ENCODE measurements at places on chromosomes 13 and 19. TPM values are rescaled to one million over a fixed set of nuclear protein-coding genes. Genes with fewer than 3 reads are reported as not detected.

DNA sequence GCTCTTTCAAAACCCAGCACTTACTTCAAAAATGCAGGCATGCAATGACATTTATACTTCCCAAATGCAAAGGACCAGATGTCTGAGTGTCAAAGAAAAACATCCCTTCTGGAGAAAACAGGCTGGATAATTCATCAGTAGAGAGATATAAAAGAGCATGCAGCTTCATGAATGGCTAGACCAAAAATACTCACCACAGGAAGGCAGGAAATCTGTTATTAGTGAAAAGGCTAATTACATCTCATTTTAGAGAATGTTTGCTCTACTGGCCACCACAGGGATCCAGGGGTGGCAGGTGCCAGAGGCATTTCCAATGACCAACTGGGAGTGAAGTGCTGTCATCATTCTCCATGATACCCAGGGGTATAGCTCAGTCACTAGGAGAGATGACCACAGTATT lies 106.5 kb downstream of the LHFPL6 start:
- DNase-seq = no peak

DNA sequence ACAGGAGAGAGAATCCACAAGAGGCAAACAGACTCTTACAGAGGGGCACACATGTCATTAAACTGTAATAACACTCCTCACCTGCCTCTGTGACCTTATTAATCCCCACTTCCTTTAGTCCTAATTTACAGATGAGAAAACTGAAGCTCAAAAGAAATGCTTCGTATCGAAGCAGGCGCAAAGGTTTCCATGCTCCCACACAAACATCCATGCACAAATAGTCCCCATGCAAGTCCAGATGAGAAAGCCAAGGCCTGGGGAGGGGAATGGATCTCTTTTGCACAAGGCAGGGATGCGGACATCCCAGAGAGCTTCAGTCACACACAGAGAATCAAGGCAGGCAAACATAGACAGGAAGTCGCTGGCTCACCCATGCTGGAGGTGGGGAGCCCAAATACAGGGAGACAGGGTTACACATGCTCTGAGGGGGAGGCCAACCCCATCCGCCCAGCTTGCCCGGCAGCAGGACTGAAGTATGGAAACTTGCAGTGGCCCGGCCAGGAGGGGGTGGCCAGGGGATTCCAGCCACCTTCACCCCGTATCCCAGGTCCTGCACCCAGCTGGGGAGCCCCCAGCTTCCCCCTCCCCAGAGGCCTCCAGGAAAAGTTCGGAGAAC lies 468 bp downstream of the S1PR5 start:
- DNase-seq = no peak

GRCh38 chr13:30421093-30422053 lies 920 bp upstream of the UBE2L5 start:
- DNase-seq = peak; percentile 81

DNA sequence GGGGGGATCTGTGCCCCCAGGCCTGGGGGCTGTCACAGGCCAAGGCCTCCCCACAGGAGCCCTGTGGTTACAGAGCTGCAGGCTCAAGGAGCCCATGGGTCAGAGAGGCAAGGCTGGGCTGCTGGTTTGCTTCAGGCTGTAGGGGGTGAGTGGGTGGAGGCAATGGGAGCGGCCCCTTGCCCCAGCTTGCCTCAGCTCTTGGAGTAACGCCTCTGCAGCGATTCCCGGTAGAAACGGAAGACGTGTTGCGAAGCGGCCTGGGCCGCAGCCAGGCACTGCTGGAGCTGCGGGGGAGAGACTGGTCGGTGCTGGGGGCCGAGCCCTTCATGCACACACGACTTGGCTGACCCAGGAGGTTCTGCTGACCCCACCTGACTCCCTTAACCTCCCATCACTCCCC lies 10.1 kb downstream of the TMEM91 start:
- DNase-seq = no peak

DNA sequence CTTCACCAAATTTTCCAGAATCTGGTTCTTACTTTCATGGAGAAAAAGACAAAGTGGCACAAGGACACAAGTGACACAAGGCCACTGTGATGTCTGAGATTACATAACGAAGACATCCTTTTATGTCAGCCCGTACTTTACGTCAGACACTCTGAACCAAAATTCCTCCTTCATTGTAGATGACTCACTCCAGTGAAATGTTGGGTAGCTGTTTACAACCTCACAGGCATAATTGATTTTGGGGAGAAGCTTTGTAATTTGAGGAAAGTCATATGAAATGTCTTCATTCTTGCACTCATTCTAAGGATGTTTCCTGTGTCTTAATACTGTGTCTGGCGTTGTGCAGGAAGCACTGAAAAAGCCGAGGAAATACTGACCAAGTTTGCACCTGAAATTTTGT lies 20.0 kb upstream of the LGALS14 start:
- no peak for DNase-seq

GRCh38 chr13:21826214-21827015 lies 155.5 kb downstream of the FGF9 start:
- DNase-seq = no peak

DNA sequence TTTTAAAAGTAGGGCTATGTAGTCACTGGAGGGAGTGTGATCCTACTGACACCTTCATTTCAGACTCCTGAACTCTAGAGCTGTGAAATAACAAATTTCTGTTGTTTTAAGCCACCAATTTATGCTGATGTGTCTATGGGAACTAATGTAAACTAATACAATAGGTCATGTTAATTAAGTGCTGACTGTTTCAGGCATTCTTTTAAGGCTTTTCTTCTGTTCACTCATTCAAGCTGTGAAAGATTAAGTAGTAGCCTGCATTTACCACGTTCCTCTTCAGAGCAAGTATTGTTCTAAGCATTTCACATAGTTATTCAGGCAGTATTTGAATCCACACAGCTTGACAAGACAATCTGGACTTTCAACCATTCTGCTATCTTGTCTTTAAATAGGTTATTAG lies 1135.0 kb downstream of the SLITRK1 start:
- no peak for DNase-seq

DNA sequence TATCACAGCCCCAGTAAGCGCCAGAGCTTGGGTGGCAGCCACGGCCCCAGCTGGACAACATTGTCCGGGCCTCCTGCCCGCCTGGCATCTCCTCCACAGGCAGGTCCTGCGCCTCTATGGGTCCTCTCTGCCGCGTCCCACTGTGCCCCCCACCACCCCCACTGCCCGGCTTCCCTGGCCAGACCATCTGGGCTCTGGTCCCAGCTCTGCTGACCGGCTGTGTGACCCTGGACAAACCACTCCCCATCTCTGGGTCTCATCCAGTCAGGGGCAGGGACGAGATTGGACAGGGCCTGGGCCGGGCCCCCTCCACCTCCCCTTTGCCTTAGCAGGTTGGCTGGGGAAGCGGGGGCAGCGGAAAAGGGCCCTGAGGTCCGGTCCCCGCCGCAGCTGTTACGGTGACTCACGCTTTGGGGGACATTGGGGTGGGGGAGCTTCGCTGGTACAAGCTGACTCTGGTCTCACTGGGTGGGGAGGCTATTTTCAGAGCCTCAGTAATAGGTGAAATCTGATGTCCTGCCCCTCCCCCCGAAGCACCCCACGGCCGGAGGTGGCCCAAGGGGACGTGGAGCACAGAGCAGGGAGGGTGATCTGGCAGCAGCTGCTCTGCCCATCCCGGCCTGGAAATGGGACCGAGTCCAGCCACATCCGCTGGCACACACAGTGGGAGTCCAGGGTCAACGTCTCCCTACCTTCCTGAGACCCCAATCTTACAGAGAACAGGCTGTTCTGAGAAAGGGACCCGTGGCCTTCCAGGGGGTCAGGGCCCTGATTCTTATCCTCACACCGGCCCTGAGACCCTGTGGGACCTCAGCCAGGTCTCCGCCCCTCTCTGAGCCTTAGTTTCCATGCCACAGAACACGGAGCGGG lies 9.1 kb downstream of the NFIC start:
- DNase-seq = peak; percentile 83

DNA sequence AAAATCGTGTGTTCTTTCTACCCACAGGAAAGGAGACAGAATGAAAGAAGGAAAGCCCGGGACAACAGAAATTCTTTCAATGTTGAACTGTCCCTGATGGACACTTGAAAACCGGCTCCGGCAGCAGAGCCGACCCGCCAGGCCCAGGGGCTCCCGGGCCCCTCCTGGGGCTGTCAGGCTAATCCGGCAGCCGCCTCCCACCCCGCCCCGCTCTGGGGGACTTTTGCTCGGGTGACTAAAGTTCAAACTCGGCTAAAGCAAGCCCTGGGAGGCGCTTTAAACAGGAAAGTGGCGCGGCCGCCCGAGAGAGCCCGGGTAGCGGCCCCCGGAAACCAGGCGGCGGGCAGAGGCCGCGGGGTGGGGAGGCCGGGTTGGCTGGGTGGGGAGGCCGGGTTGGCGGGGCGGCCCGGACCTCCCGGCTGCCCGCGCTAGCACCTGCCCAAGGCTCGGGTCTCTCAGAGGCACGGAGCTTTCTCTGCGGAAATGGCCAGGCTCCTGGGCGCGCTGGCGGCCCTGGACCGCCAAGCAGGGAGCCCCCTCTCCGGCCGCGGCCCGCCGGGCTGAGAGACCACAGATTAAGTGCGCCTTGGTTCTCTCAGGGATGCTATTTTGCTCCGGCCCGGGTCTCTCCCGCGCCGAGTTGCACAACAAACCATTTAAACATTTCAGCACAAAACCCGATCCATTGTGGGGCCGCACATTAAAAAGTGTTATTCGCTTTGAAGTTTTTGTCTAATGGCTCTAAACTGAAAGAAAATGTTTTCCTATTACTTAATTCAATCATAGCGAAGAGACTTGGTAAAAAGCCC lies 2.6 kb upstream of the GSX1 start:
- DNase-seq = no peak

DNA sequence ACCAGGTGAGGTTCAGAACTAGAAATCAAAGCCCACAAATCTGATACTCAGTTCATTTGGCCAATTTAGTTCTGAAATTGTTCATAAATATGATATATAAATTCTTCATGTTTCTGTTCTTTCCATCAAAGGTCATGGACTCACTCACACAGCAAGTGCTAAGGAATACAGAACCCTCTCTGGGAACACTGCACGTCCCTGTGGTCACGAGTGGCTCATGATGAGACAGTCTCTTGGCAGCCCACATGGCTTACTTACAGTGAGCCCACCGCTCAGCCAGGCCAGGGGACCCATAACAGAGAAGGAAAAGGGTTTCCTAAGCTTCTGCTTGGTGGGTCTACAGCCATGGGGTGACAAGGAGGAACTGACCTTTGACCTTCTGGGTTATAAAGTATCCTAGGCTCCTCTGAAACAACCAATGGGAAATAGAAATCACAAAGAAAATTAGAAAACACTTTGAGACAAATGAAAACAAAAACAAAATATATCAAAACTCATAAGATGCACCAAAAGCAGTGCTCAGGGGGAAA lies 67.4 kb downstream of the CDADC1 start:
- DNase-seq = no peak

GRCh38 chr19:55273978-55274707 lies 5.8 kb downstream of the HSPBP1 start:
- no peak for DNase-seq

DNA sequence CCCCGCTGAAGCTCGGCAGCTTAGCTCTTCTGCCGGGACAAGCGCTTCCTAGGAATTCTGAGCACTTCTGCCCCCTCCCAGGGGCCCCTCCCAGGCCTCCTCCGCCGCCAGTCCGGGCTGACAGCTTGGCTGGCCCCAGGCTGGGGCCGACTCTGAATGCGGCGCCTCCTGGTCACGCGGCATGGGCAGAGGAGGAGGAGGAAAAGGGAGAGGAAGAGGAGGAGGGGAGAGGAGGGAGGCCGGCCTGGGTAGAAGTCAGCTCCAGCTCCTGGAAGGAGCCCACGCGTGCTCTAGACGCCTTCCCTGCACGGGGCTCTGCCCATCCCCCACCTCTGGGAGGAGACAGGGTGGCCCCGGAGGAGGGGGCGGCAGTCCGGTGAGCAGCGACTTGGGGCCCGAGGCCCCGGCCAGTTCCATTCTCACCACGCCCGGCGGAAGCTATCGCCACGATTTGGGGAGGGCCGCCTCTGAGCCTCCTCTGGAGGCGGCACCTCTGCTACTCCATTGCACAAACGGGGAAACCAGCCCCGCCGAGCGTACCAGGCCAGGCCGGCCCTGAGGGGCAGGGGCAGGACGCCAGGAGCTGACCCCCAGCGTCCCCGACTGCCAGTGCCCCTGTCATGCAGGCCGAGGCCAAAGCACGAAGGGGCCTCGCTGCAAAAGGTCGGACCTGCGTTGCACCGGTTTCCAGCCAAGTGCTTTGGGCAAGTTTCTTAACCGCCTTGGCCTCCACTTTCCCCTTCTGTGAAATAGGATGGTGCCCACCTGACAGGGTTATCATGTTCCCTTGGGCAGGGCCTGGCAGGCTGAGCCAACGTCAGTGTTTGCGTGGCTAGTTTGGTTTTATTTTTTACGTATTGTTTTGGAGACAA lies 31.6 kb downstream of the CCNE1 start:
- no peak for DNase-seq

- no peak for DNase-seq
These were observed at the start of gene BRSK1 for GRCh38 chr19:55283548-55284377. TSS of gene BRSK1 (plus strand) at chr19:55283997. CDS start at chr19:55284443, 446 bp downstream.

- no peak for DNase-seq
These were observed 1662.6 kb upstream of the MIR17HG start for GRCh38 chr13:89684896-89685295.

GRCh38 chr19:46901701-46902401 lies 41.1 kb downstream of the ARHGAP35 start:
- peak; percentile 15 for DNase-seq

DNA sequence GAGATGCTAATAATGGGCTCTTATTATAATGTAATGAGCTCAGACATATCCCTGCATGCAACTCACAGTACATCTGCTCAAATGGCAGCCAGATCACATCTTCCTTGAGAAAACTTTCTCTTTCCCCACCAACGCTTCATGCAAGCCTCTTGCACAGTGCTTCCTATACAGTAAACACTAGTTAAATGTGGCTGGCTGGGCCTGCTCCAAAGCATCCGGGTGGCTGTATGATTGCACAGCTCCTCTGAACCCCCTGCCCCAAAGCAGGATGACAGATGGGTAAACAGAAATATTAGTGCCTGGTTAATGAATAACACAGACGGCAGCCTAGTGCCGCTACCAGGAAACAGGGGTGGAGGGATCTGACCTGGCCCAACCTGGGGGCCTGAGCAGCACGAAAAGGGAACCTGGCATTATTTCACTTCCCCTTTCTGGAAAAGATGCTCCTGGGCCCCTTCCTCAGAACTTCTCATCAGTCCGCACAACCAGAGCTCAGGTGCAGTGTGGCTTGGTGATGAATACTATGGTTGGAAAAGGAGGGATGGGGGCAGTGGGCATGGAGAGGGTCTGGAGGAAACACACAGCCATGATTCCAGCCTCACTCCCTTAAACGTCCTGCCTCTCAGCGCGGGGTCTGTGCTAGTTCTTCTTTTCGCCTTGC lies 10.8 kb downstream of the FFAR2 start:
- peak; percentile 22 for DNase-seq

- DNase-seq = no peak
These were observed 17.0 kb upstream of the SACS start for GRCh38 chr13:23450340-23451046.

GRCh38 chr19:46063201-46063600 lies 22.4 kb upstream of the IGFL4 start:
- no peak for DNase-seq

GRCh38 chr19:3512562-3513228 lies 6.6 kb downstream of the FZR1 start:
- DNase-seq = no peak

Gene ITGBL1
- 9.9 TPM for total RNA-seq

Gene RYR1
- not detected for total RNA-seq

Gene SEMA6B
- 166 TPM for total RNA-seq

Gene GZMM
- total RNA-seq = not detected

Gene EPS8L1
- total RNA-seq = 18.1 TPM
